AG09309 (cell line): ENCODE measurements at places on chromosomes 3 and 15.

- no peak for DNase-seq
Measured at GRCh38 chr15:99014803-99015697, 7.5 kb upstream of the PGPEP1L start.

DNA sequence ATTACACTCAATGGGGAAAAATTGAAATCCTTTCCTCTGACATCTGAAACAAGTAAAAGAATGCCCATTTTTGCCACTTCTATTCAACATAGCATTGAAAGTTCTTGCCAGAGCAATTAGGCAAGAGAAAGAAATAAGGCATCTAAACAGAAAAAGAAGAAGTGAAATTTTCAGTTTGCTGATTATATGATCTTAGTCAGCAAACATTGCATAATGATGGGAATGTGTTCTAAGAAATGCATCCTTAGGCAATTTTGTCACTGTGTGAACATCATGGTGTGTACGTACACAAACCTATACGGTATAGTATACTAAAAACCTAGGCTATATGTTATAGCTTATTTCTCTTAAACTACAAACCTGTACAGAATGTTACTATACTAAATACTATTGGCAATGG, 278.0 kb downstream of the CGGBP1 start:
- no peak for DNase-seq

GRCh38 chr3:38998086-38998485, 53.7 kb downstream of the SCN11A start:
- DNase-seq, result no peak

- no peak for DNase-seq
Measured at GRCh38 chr15:81754078-81754477, 291.7 kb downstream of the MEX3B start.

DNA sequence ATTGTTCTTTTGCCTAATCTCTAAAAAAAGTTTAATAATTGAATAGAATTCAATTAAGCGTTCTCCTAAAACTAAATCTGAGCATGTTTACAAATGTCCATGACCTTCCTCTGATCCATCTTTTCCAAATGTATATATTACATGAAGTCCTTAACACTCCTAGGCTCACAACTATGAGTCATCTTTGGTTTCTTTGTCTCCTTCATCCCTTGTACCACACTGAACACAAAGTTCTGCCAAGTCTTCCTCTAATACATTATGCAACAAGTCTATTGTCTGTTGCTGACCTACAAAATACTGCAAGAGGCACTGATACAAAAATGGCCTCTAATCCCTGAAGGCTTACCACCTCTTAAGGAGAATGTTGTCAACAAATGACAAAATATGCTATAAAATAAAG, 550.2 kb downstream of the PYDC2 start:
- no peak for DNase-seq

- no peak for DNase-seq
Measured at GRCh38 chr3:10524799-10525301, 19.5 kb upstream of the ATP2B2 start.

GRCh38 chr3:71684757-71685386, 40.3 kb downstream of the EIF4E3 start:
- peak; percentile 60 for DNase-seq

DNA sequence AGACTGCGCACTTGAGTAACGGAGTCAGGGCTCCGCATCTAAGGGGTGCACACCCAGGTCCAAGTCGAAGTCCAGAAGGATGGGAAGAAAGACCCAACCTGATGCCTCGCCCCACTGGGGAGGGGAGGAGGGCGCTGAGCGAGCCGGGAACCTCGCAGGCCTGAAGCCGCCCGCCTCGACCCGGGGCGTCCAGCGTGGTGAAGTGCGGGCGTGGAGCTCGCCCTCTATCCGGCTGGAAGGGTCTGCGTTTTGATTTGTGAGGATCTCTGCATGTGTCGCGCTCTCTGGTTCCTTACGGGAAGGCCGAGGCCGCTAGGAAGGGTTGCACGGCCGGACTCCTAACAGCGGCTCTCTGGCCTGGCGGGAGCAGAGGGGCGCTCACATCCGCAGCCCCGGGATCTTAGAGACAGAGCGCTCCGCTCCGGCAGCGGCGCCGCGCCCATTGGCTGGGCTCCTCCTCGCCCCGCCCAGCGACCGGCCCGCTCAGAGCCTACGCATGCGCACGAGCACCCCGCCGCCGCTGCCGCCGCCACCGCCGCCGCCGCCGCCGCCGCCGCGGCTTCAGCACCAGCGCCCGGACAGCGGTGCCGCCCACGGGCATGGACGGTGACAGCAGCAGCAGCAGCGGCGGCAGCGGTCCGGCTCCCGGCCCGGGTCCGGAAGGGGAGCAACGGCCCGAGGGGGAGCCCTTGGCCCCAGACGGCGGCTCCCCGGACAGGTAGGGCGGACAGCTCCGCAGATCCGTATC, at the start of gene DISP2:
Gene DISP2, plus strand, starts transcription at position 497 of the 748 bp plus-strand sequence. Its CDS starts 103 bp downstream, at position 600.
- no peak for DNase-seq

GRCh38 chr15:94335616-94336015, 104.3 kb downstream of the MCTP2 start:
- DNase-seq, result no peak

GRCh38 chr15:80898040-80898439, 91.6 kb downstream of the MESD start:
- DNase-seq, result no peak

- no peak for DNase-seq
Measured at GRCh38 chr3:113947372-113948014, at the start of gene ZDHHC23. TSS of gene ZDHHC23 (plus strand) at chr3:113948013. CDS start at chr3:113948803, 790 bp downstream.

GRCh38 chr3:186118692-186119091, 9.8 kb upstream of the ETV5 start:
- no peak for DNase-seq

DNA sequence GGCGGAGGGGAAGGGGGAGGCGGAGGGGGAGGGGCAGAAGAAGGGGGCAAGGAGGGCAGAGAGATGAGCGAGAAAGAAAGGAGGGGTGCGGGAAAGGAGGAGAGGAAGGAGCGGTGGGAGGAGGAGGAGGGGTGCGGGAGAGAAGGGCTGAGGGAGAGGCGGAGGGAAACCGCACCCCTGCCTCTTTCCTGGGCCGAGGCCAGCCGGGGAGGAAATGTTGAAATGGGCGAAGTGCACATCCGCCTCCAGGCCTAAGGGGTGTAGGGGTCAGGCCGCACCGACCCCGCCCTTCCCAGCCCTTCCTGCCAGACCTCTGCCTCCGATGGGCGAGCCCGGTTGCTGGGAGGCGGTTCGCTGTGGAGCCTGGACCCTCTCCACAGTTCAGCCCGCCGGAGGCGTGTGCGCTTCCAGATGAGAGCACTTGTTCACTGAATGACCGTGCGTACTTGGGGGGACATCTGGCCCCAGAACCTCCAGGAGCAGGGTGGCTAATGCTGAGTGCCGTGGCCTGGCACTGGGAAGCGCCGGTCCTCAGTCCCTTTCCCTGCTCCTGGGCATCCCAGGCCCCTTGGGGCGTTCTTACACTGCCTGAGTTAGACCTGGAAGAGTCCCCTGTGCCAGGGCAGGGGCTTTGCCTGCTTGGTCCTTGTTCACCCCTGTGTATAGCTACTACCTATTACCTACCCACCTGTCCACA, 110.3 kb upstream of the KLF13 start:
- DNase-seq, result no peak

- no peak for DNase-seq
Measured at GRCh38 chr15:67821784-67822440, 3.4 kb upstream of the SKOR1 start.

- DNase-seq, result no peak
Measured at GRCh38 chr3:17021614-17022013, 136.9 kb downstream of the PLCL2 start.

DNA sequence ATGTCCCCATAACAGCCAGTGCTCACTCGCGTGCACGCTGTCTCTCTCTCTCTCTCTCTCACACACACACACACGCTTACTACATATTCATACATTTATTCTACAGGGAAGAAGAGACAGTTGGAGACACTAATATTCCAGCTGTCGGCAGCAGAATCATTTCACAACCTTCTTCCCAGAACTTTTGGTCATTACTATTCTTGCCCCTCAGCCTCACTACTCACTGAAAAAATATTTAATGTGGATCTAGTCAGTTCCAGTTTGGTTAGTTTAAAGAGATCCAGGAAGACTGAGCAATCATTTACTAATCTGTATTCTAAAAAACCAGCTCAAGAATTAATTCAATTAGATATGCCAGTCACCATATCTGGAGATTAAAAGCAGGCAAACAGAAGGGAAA, 394.9 kb downstream of the PTPRG start:
- peak; percentile 65 for DNase-seq

DNA sequence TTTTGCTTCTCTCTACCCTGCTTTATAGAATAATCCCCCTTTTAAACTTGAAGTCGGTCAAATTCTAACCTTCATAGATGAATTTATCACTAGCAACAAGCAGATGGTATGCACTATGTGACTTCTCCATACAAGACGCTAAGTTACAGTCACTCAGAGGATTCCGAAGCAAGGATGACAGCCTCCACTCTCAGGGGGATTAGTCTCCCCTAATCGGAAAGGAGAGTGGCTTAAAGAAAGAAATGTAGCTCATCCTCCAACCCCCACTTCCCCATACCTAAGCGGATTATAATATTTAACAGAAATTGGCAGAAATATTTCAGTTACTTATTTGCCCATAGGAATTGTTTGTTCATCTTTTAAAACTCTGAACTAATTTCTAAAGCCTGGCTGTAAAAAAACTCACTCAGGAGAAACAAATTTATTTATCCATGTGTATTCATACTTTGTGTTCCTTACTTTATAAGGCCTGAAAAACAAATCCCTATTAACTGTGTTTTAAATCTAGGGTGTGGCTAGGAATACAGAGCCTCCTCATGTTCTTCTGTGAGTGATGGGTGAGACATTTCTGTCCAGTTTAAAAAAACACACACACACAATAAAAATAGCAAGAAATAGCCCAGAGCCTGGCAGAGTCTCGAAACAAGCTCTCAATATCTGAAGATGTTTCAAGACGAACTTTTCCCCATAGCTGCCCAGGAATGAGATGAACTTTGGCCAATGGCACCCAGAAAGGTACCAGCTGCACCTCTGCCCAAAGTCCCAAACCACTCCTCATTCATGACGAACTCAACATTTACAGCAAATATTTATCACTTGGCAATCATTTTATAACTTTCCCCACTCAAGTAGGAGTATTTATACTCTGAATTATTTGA, 18.7 kb downstream of the SIAH2 start:
- no peak for DNase-seq

DNA sequence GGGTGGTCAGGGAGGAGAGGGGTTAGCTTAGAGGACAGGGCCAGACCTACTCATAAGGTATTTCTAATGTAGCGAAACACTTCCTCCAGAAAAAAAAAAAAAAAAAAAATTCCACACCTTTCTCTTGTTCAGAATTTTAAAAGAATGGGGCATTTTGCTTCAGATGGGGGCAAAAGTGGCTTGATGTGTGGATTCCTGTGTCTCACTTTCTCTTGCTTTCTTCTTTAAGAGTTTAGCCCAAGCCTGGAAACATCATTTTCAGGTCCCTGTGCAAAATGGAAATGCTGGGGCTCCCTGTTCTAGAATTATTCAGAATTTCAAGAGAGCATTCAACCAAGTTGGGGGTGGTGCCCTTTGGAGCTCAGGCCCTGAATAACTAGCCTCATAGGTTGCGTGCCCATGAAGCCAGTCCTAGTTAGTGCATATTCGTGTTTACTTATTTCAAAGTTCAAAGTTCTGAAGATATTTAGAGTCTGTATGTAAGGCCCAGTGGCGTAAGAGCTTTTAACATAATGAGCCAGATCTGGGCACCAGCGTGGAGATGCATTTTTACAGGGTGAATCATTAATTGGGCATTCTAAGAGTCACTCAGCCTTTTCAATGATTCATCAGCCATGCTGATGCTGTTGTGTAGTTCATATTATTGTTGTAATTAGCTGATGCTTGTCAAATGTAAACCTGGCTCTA, 104.5 kb downstream of the RPLP1 start:
- peak; percentile 93 for DNase-seq

GRCh38 chr3:87627316-87627715, 350.9 kb upstream of the POU1F1 start:
- no peak for DNase-seq

DNA sequence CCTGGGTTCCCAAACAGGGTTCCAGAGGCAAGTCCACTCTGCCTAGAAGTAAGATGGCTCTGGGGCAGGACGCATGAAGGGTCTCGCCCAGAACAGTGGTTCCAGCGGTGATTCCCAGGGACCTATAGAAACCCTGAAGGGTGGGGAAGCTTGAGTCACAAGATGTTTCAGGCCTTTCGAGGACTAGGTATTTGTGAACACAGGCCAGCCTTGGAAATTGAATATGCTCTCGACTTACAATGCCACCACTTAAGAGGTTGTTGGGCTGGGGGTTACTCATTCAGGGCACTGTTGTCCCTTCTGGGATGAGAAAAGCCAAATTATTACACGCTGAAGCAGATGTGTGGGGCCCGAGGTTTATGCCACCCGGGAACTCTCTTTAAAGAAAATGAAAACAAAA, 152.0 kb downstream of the TJP1 start:
- no peak for DNase-seq

GRCh38 chr3:16741890-16742289, 136.7 kb upstream of the DAZL start:
- DNase-seq, result no peak

GRCh38 chr3:35908366-35909232, 269.3 kb downstream of the ARPP21 start:
- peak; percentile 40 for DNase-seq

DNA sequence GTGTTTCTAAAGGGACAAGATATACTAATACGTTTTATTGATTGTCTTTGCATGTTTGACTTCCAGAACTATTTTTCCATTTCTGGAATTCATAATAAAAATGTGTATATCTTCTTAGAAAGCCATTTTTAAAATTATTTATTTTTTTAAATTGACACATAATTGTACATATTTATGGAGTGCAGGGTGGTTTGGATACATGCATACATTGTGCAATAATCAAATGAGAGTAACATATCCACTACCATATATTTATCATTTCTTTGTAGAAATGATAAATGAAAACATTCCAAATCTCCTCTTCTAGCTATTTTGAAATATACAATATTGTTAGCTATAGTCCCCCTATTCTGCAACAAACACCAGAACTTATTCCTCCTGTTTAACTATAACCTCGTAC, 156.5 kb upstream of the ABI3BP start:
- no peak for DNase-seq

DNA sequence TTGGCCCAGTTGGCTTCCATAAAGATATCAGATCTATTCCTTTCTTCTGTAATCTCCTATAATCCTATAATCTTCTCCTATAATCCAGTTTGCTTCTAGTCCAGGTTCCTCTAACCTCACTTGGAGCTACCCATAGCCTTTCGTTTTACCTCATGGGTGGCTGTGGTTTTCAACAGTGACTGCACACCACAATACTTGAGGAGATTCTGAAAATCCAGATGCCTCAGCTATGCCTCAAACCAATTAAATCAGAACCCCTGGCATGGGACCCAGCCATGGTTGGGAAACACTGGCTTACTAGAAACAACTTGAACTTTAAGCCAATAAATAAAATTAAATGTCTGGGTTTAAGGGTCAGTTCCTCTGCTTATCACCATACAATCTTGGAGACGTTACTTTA, 86.1 kb upstream of the NTRK3 start:
- peak; percentile 67 for DNase-seq

GRCh38 chr3:97138914-97139541, 324.6 kb downstream of the EPHA6 start:
- no peak for DNase-seq

GRCh38 chr3:10609134-10609533, 103.7 kb upstream of the ATP2B2 start:
- no peak for DNase-seq
